ENCODE measurements at places on chromosomes 5 and 9.

DNA sequence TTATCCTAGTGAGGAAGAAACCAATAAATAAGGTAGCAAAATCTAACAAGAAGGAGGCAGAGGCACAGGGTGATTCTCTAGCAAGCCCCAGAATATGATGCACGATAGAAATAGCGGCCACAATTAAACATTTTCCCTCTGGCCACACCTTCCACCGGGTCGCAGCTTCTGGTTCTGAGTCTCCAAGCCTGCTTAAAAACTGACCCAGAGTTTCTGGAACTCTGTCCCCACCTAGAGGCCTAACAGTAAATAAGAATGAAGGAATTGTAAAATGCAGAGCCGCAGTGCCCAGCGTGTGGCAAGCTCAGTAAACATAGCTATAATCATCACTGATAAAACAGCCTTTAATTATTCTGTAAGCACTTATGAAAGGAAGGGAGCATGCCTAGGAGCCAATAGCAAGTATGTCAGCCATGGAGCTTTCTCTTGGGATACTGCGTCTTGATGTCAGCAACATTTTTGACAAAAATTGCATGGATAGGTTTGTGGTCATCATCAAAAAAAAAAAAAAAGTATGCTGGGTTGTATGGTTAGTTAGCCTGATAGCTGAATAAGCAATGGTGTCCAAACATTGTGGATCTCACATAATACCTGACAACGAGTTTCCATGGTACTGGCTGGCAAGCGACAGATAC, 465.5 kb downstream of the DNAH5 start:
- no peak for DNase-seq

GRCh38 chr5:56006094-56006493, 11.3 kb upstream of the IL6ST start:
- no peak for DNase-seq

DNA sequence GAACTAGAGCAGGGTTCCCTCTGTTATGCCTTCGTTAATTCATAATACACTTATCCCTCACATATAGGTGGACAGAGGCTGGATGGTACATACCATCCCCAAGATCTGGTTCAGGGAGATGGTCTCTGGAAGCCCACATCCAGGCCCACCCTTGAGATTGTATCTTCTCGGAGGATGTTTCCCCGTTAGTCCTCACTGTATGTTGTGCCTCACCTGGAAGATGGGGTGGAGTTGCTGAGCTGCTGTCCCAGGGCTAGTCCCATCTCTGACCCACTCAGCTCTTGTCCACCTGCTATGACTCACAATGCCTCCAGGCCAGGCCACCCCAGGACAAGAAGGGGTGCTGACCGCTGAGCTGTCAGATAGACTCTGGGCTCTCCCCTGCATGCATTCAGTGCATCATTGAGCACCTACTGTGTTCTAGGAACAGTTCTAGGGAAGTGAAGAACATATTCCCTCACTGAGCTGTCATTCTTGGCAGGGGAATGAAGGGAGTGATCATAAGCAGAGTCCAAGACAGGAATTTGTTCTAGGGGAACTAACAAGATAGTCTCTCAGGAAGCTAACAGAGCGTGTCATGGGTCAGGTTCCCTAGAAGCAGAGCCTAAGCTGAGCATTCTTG, at the start of gene CBY3:
TSS of gene CBY3 (minus strand) at position 255 of the 622 bp plus-strand sequence. CDS start at position 139, 116 bp downstream.
- no peak for DNase-seq

GRCh38 chr9:98356326-98356725, 100.9 kb upstream of the TBC1D2 start:
- DNase-seq = no peak

Data from activated CD4-positive, alpha-beta T cell treated with anti-CD3 and anti-CD28 coated beads, Interleukin-2, amount 10 ng/mL, durations not matched to agents 7 days and 5 days (primary cell).